ENCODE measurements at places on chromosomes 2 and 18.

DNA sequence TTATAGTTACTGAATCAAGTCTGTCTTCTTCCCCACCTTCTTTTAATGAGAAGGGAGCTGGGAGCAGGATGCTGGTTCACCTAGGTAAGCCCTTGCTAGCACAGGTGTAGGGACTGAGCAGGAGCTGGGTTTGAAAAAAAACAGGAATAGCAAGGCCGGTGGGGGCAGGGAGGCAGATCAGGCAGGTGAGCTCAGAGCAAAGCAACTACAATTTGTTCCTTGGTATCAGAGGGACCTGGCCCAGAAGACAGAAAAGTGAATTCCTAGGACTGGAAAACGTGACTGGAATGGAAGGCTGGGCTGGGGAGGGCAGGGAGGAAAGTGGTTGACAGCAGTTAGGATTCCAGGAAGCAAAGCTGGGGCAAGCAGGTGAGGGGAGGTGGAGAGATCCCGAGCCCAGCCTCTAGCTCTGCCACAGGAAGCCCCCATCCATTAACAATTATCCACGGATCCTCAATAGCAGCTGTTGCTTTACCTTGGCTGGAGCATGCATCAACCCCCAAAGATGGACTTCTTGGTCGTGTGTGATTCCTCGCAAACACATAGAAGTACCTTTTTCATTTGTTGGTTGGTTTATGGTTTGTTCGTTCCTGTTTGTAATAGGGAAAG is 118.4 kb downstream of the LNPK start:
- no peak for DNase-seq

- no peak for DNase-seq
Observed at GRCh38 chr2:165870346-165870745, 76.3 kb upstream of the GALNT3 start.

GRCh38 chr2:170396799-170397459 is 219.0 kb downstream of the MYO3B start:
- peak; percentile 21 for DNase-seq

DNA sequence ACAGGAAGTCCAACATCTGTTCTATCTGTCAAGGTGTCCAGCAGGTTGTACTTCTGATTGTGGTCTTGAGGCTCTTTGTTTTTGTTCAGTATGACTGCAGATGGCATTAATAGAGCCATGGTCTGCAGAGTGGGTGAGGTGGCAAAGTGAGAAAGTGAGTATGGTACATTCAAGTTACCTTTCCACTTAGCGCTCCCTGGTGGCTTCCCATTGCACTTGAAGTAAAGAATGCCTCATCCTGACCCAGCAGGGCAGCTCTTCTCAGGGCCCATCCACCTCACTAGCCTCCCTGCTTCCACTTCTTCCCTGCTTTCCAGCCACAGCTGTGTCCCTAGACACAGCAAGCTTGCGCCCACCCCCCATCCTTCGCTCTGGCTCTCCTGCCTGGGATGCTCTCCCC is 148.0 kb upstream of the ALPP start:
- peak; percentile 15 for DNase-seq
